Neuronal stem cell (in vitro differentiated cells): ENCODE measurements at places on chromosomes 6 and 20.

- H3K36me3 ChIP-seq = no peaks in the 10 kb centered on the region
- peaks cover 12% of the 10 kb centered on the region for H3K4me1 ChIP-seq
- no peaks in the 10 kb centered on the region for H3K27me3 ChIP-seq
- H3K27ac ChIP-seq = no peak overlapping the region
- peak overlapping the region; percentile 76 for H3K4me3 ChIP-seq
Measured at GRCh38 chr20:31870726-31871617, 538 bp downstream of the TTLL9 start.

DNA sequence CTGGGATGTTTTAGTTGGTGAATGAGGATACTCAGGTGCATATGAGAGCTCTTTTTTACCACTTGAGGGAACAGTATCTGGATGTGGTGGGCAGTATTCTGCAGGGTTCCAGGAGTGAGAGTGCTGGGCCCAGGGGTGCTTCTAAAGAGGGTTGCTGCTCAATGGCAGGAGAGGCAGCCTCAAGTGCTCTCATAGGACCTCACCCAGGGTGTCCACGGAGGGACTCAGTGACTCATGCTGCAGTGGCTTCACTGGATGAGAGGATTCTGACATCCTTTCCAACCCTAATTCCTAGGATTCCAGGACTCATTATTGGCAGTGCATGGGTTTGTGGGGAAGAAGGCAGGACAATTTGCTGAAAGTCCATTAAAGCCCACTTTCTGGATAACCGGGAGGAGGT, 176.6 kb upstream of the FERMT1 start:
- no peak for DNase-seq
- H3K36me3 ChIP-seq = no peaks in the 10 kb centered on the region
- no peak overlapping the region for H3K27ac ChIP-seq
- H3K4me1 ChIP-seq = no peaks in the 10 kb centered on the region
- H3K27me3 ChIP-seq = no peaks in the 10 kb centered on the region

DNA sequence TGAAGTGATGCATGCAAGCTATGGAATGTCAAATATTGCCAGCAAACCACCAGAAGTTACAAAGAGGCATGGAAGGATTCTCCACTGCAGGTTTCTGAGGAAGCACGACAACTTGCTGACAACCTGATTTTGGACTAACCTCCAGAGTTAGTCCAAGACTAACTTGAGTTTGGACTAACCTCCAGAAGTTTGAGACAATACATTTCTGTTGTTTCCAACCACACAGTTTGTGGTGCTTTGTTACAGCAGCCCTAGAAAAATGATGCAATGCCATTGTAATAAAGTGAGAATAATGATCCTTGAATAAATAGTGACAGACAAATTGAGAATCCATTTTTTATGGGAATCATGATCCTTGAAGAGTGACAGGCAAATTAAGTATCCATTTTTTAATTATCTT, 169.9 kb upstream of the HDDC2 start:
- no peak for DNase-seq
- H3K27me3 ChIP-seq = no peaks in the 10 kb centered on the region
- H3K4me1 ChIP-seq = no peaks in the 10 kb centered on the region
- no peaks in the 10 kb centered on the region for H3K36me3 ChIP-seq

GRCh38 chr6:112480553-112480952, 133.4 kb downstream of the RFPL4B start:
- H3K36me3 ChIP-seq = no peaks in the 10 kb centered on the region
- H3K27me3 ChIP-seq = no peaks in the 10 kb centered on the region
- H3K27ac ChIP-seq = no peak overlapping the region
- H3K4me3 ChIP-seq = no peak overlapping the region

DNA sequence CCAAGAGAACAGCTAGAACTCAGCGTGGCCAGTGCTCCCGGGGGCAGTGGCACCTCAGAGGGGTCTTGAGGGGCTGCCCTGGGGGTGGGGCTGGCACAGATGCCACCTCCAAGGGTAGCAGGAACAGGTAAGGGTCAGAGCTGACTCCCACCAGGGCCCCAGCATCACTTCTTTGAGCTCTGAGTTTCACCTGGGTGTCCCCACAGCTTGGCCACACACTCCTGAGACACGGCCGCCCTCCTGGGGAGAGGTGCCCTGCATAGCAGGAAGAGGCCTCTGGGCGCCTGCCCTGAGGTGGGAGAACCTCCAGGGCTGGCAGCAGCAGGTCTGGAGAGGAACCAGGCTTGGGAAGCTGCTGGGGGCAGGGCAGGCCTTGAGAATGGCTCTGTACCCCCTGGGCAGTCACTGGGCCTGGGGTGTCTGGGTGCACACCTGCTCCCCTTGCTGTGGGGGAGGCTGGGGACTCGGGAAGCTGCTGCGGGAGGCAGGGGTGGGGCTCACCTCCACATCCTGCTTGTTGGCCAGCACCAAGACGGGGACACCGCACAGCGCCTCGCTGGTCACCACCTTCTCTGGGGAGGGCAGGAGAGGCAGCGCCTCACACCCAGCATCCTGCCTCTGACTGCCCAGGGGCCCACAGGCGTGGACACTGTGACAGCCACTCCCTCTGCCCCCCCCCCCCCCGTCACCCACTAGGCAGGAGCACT, 5.0 kb downstream of the TNFRSF6B start:
- H3K4me1 ChIP-seq = peaks cover 8% of the 10 kb centered on the region
- no peak for DNase-seq
- peaks cover 50% of the 10 kb centered on the region for H3K36me3 ChIP-seq
- H3K27me3 ChIP-seq = no peaks in the 10 kb centered on the region

GRCh38 chr20:40724566-40724965, 35.5 kb upstream of the MAFB start:
- no peaks in the 10 kb centered on the region for H3K4me1 ChIP-seq
- H3K27ac ChIP-seq = no peak overlapping the region
- H3K27me3 ChIP-seq = no peaks in the 10 kb centered on the region
- no peak overlapping the region for H3K4me3 ChIP-seq
- no peak for DNase-seq
- no peaks in the 10 kb centered on the region for H3K36me3 ChIP-seq

DNA sequence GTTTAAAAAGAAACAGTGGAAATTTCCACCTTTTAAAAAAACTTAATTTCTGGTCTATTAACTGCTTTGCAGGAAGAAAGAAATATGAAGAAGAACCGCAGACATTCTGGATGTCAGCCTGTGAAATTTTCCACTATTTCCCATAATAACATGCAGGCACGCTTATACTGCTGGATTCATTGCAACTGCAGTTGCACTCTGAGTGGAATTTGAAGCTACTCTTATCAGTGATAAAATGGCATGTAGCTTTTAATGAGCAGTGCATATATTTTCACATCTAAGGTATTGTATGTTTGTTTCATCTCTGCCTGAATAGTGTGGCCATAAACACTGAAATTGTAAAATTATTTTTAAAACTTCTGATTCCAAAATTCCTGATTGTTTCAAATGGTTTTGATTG, 28.2 kb downstream of the NCOA3 start:
- no peaks in the 10 kb centered on the region for H3K27me3 ChIP-seq
- DNase-seq = no peak
- H3K4me1 ChIP-seq = no peaks in the 10 kb centered on the region
- H3K27ac ChIP-seq = no peak overlapping the region
- H3K4me3 ChIP-seq = no peak overlapping the region
- H3K36me3 ChIP-seq = peaks cover 19% of the 10 kb centered on the region

DNA sequence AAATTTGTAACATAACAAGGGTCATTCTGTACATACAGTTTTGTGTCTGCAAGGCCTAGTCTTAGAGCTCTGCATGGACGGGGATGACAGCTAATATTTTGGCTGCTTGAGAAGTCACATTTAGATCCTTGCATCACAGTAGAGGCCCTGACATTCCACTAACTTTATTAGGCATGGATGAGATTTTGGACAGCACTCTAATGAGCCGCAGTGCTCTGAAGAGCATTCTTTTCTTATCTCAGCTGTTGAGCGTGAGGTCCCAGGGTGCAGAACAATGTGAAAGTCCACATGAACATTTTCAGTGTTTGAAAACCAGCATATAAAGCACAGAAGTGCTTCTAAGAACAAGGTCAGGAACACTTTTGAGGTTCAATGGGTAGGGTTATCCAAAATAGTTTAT, 58.9 kb downstream of the IPCEF1 start:
- no peaks in the 10 kb centered on the region for H3K36me3 ChIP-seq
- peaks cover 3% of the 10 kb centered on the region for H3K4me1 ChIP-seq

DNA sequence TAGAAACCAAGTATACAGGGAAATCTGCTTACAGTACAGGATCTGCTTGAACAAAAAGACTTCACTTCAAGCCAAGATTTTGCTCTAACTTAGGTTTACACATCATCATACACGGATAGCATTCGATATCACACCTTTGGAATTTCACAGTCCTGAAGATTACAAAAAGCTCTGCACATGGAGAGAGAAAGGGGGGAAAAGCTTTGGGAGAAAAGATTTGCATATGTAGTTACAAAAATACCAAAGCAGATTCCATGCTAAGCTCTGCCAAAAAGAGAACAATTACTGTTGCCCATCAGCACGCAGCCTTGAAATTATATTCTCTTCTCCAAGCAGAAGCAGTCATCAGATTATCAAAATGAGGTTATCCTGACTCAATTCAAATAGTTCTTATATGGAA, 62.0 kb downstream of the HIVEP2 start:
- no peak overlapping the region for H3K4me3 ChIP-seq
- H3K36me3 ChIP-seq = no peaks in the 10 kb centered on the region
- H3K4me1 ChIP-seq = peaks cover 10% of the 10 kb centered on the region
- no peaks in the 10 kb centered on the region for H3K27me3 ChIP-seq

DNA sequence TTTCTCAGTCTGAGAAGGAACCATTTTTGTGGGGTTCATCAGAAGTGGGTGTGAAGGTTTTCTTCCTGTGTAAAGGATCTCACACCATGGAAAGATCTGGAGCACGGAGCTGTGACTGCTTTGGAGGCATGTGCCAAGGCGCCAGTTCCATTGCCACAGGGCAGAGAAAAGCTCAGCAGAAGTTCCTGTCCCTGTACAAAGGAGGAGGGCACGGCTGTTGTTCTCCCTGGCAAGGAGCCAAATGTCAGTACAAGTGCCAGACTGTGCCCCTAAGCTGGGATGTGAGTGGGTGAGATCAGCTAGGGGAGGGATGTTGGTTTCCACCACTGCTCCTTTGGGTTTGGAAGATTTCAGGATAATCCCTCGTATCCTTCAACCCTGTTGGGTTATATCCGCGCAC, 117.3 kb downstream of the CRYBG1 start:
- H3K27me3 ChIP-seq = peaks cover 19% of the 10 kb centered on the region
- no peak for DNase-seq
- H3K4me3 ChIP-seq = no peak overlapping the region

- H3K4me1 ChIP-seq = no peaks in the 10 kb centered on the region
- no peak overlapping the region for H3K4me3 ChIP-seq
- H3K27me3 ChIP-seq = no peaks in the 10 kb centered on the region
- DNase-seq = no peak
- H3K27ac ChIP-seq = no peak overlapping the region
Measured at GRCh38 chr20:9919271-9920014, 80.6 kb upstream of the PAK5 start.

- DNase-seq = no peak
- peaks cover 91% of the 10 kb centered on the region for H3K27me3 ChIP-seq
- H3K36me3 ChIP-seq = no peaks in the 10 kb centered on the region
- no peak overlapping the region for H3K27ac ChIP-seq
Measured at GRCh38 chr6:151808371-151809241, 1.1 kb downstream of the ESR1 start.

DNA sequence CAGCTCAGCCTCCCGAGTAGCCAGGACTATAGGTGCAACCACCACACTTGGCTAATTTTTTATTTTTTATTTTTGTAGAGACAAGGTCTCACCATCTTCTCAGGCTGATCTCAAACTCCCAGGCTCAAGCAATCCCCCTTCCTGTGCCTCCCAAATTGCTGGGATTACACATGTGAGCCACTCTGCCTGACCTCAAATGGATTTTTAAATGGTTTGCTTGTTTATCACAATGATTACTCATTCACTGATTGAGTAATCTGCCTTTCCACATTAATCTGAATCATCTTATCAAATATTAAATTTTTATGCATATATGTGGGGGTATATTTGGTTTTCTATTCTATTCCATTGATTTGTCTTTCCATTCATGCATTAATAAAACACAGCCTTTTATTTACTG, 9.4 kb upstream of the KHDC1L start:
- no peaks in the 10 kb centered on the region for H3K27me3 ChIP-seq
- H3K4me1 ChIP-seq = no peaks in the 10 kb centered on the region
- DNase-seq = no peak
- no peak overlapping the region for H3K27ac ChIP-seq

DNA sequence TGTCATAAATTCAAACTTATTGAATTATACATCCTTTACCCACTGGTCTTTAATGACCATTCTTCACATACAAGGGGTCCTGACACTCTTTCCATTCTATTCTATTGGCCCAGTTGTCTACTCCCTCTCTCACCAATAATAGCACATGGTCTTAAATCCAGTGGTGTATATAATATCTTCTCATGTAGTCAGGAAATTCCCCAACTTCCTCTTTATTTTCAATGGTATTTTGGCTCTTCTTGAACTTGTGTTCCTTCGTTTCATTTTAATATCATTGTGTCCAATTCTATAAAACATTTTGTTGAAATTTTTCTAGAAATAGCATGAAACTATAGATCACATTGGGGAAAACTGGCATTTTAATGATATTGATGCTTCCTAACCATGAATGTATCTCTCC, 36.8 kb downstream of the PSMB9 start:
- peaks cover 3% of the 10 kb centered on the region for H3K4me1 ChIP-seq
- no peak for DNase-seq
- no peak overlapping the region for H3K27ac ChIP-seq
- H3K4me3 ChIP-seq = no peak overlapping the region
- H3K36me3 ChIP-seq = peaks cover 2% of the 10 kb centered on the region

- peaks cover 5% of the 10 kb centered on the region for H3K4me1 ChIP-seq
- H3K36me3 ChIP-seq = peaks cover 52% of the 10 kb centered on the region
- no peak for DNase-seq
- H3K4me3 ChIP-seq = no peak overlapping the region
Measured at GRCh38 chr6:42259841-42260395, 42.3 kb upstream of the MRPS10 start.
